Ammon's horn (tissue), 1 donor: ENCODE measurements at places on chromosomes 3 and 15.

GRCh38 chr3:114299421-114299820 is 5.6 kb downstream of the TIGIT start:
- DNase-seq, result no peak

GRCh38 chr3:73808862-73809509 is 184.2 kb upstream of the PDZRN3 start:
- peak; percentile 14 for DNase-seq

GRCh38 chr15:60568914-60569391 is 90.0 kb upstream of the ICE2 start:
- DNase-seq, result no peak

DNA sequence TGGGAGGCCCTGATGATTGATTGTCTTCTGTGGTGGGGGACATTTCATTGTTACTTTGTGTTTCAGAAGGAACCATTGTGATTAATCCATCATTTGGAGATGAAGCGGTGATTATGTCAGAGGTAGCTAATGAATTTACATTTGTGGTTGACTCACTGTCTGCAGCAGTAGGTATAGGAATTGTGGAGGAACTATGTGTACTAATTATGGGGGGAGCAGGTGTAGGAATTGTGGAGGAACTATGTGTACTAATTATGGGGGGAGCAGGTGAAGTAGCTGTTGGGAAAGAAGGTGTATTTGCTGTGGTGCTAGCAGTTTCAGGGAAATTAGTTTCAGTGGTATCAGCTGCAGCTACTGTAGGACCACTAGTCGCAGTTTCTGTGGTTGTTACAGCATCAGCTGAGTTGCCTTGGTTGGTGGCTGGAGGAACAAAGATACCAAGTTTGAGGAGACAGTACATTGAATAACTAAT is 6.9 kb downstream of the MUC13 start:
- DNase-seq, result no peak

GRCh38 chr3:71107926-71108325 is 475.6 kb downstream of the FOXP1 start:
- no peak for DNase-seq

DNA sequence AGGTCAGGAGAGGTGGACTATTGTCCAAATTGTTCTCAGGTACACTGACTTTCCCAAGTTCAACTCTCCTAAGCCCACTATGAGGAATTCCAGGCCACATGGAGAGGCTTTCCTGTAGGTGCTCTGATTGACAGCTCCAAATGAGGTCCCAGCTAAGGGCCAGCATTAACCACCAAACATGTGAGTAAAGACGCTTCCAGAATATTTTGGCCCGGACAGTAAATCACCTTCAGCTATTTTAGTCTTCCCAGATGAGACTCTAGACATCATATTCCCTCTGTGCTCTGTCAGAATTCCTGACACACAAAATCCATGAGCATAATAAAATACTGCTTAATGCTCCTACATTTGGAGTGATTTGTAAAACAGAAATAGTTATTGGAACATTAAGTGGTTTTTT is 135.5 kb downstream of the TGFBR2 start:
- no peak for DNase-seq

GRCh38 chr3:162171970-162172369 is 675.4 kb downstream of the OTOL1 start:
- DNase-seq, result no peak

DNA sequence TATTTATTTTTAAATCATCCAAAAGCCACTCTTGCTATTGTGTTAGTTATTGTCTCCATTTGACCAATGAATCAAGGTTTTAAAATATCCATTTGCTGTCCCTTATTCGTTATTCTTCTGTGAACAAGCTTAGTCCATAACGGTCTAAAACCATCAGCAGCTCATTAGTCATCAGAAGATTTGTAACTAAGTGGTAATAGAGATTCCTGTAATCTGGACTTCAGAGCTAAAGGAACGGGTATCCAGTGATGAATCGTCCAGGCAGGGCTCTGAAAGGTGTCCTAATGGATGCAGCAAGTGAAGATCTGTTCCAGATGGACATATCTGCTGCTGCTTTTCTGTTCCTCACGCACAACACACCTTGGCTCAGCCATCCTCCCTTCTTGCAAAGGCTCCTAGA is 362.7 kb upstream of the CFAP20DC start:
- DNase-seq, result no peak

GRCh38 chr3:32321095-32321790 is 70.4 kb upstream of the CMTM7 start:
- DNase-seq, result no peak

DNA sequence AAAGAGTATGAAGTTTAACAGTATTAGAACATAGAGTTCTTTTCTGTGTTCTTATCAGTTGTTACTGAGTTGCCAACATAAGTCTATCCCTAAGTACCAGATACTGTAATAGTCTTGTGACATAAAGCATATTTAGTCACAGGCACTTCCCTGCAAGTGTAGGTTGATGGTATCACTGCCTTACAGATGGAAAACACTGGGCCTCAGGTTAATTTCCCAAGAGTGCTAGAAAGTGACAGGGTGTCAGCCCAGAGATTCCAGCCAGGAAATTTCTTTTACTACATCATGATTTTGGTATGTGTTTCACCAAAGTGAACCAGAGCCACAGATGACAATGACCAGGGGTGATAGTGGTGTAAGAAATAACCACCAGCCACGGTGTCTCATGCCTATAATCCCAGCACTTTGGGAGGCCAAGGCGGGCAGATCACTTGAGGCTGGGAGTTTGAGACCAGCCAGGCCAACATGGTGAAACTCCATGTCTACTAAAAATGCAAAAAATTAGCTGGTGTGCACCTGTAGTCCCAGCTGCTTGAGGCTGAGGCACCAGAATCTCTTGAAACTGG is 3.2 kb downstream of the EIF1B start:
- DNase-seq, result no peak

DNA sequence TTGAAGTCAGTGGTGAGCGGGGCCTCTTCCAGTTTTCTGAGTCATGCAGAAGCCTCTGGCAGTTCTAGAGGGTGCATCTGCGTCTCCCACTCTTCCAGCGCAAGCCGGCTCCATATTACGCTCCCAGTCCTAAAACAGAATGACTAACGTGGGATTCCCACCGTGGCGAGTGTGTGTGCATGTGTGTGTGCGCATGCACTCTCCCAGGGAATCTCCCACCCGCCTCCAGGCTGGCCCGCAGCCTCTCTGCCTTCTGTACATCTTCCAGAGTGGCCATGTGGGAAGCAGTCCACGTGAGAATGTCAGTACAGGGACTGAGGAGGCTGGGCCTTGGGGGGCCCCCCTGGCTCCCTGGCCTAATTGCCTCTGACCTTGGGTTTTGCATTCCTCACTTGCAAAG is 87.7 kb downstream of the LSM3 start:
- peak; percentile 78 for DNase-seq

DNA sequence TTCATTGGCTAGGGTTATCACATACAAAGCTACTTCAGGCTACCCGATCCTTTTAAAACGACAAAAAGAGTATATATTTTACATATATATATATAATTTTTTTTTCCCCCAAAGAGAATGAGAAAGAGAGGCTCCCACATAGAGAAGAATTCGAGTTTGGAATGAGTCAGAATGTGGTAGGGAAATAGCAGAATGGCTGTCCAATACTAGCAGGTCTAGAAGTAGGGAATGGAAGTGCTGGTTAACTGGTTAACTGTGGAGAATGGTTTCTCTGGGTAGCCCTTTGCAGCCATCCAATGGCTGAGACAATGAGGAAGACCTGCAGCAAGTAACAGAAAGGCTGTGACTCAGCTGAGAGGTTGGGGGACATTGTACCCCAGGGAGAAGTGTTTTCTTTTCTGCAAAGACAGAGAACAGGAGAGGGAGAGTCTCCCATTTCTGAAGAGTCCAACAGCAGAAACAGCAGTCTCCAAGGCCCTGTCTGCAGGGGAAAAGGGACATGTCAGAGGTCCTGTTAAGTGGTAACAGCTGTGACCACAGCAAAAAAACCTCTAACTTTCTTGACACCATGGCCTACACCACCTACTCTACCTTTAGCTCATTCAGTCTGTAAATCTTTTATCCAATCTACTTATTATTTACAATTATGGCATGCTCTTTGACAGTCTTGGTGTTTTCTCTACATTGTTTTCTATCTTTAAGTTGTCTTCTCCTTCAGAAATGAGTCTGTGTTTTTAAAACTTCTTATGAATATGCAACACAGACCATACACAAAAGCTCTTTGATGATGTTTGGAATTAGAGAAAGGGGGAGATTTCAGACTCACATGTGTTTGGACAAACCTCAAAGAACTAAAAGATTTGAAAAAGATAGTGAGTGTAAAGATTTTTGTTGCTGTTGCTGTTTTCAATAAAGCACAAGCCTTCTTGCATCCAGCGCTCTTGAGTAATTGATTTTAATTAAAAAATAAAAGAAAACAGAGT is 116.1 kb upstream of the SLC7A14 start:
- no peak for DNase-seq

GRCh38 chr15:75161917-75162414 is 39.7 kb upstream of the C15orf39 start:
- DNase-seq, result no peak

DNA sequence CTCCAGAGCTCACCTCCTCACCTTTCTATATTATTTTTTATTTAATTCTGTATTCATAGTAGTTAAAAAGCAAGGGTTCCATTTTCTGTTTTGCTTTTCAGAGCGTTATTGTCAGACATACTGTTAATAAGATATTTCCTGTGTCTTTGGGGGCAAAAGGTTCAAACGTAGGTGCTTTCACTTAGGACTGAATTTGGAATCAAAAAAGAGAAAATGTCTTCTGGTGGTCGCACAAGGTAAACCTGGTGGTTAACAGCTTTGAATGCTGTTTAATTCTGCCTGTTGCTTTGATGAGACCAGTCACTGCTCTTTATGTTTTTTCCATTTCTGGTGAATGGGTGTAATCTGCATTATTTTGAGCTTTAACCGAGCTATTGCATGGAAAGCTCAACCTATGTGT is 212.5 kb downstream of the TCF12 start:
- no peak for DNase-seq

GRCh38 chr3:9730657-9731205 is 804 bp upstream of the BRPF1 start:
- no peak for DNase-seq

DNA sequence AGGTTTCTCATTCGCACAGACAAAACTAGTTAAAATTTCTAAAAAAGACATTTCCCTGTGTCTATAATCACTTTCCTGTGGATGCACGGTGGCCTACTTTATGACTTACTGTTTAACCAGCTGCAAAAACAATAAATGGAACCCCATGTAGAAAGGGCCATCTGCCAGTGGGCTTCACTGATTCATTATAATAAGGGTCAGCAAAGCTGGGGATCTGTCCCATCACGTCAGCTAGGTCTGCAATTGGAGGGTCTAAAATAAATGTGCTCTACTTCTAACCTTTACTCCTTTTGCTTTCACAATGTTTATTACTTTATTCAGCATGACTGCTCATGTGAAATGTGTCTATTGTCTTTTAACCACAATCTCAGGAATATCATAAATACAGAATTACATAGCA is 43.1 kb upstream of the NMD3 start:
- DNase-seq, result no peak

DNA sequence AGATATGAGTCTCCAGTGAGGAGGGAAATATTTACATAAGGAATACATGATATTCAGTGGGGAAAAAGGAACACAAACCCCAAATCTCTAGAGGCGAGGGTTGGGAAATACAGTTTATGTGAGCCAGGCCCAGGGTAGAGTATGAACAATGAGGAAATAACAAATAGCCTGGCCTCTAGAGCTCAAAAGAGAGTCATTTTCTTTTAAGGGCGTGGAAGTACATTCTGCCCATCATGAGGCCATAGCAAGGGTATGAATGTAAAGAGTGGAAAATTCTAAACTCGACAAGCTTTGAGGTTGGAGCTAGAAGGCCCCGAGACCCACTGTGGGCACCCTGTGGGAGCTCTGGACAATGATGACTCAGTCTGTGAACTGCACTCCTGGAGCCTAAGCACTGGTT is 27.8 kb upstream of the IGF2BP2 start:
- DNase-seq, result no peak

- DNase-seq, result no peak
Observed at GRCh38 chr3:126353694-126354321, 3.4 kb downstream of the KLF15 start.

DNA sequence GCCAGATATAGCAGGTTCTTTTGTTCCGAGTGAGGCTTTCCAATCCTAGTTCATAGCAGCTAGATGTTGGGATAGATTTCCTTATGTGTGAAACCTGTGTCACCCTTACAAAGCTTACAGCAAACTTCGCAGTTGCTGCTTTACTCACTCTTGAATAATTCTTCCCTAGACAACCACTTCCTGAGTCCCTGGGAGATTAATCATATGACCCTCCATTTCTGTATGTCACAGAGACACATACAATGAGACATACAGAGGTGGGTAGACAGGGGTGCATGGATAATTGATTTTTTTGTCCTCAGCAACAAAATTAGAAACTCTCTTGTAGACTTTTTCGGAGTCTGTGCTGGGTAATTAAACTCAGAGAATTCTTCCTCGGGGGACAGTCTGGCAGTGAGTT is 163.2 kb downstream of the NSUN3 start:
- DNase-seq, result no peak

DNA sequence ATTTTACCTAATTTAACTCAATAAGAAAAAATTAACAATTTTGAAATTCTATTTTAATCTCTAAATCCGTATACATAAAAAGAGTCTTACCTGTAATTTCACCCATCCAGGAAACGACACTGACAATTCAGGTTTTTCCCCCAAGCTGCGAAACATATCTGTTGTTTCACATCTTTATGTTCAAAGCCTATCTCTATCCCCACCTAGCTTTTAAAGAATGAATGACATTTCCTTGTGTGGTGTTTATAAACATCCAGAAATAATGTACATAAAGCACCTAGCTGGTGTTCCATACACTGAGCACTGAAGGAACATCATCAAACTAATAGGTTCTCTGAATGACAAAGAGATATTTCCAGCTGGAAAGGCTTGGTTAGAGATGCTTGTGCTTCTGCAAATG is 867.8 kb downstream of the SQOR start:
- no peak for DNase-seq

- no peak for DNase-seq
Observed at GRCh38 chr3:122760453-122761271, 33.0 kb downstream of the HSPBAP1 start.

DNA sequence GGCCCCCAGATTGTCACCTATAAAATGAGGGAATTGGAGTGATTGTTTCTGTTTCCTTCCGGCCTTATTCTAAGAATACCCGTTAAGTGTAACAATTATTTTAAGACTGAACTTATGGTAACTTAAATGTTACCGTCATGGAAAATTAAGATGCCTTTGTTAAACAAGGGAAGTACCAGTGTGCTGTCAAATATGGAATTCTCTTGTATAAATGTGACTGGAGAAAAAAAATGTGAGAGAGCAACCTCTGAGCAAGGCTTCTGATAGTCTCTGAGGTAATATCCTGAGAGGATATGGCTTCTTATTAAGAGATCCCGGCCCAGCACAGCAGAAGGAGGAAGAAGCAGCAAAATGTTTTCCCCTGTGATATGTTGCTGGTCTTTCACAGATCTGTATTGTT is 480.7 kb upstream of the ADAMTS9 start:
- no peak for DNase-seq
